Fibroblast of lung (primary cell): ENCODE measurements at places on chromosomes 2 and 18. TPM values are rescaled to one million over a fixed set of nuclear protein-coding genes. Genes with fewer than 3 reads are reported as not detected.
A peak's percentile ranks its signal among the peaks of the same experiment; 100 is the strongest.

DNA sequence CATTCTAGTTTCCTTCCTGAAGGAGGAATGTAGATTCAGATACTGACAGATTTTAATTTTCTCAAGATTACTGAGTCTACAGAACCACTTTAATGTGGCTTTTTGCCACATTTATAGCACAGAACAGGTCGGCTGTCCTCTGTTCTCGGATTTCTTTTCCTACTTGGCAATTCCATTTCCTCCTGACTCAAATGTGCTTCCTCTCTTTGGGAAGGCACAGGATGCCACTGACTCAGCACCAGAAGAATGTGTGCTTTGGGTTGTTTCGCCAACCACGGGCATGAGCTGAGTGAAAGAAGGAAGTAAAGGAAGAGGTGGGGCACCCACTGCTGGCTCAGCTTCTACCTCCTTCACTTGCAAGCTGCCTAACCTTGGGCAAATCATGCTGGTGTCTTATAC is 970.6 kb upstream of the ACVR2A start:
- no peaks in the 10 kb centered on the region for H3K36me3 ChIP-seq
- no peaks in the 10 kb centered on the region for H3K27me3 ChIP-seq
- no peak overlapping the region for H3K4me3 ChIP-seq
- H3K27ac ChIP-seq, result no peak overlapping the region
- DNase-seq, result peak; percentile 66

- no peak overlapping the region for H3K4me3 ChIP-seq
- DNase-seq, result peak; percentile 23
- no peak overlapping the region for H3K27ac ChIP-seq
- H3K4me1 ChIP-seq, result no peaks in the 10 kb centered on the region
- H3K27me3 ChIP-seq, result no peaks in the 10 kb centered on the region
These were observed 1531.9 kb upstream of the ACVR2A start for GRCh38 chr2:146312899-146313298.

DNA sequence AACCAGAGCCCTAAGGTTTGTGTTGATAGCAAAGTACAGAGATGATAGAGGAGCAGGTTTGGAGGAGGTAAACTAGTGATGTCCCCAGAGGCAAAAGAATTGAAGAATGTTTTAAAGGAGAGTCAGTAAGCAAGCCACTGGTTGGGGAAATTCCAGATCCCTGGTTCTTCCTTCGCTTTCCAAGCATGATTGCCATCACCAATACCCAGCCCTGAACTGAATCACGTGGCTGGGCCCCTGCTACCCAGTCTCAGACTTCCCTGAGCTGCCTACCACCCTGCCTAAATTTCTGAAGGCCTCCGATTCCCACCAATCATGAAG is 310.8 kb upstream of the STON1 start:
- H3K4me1 ChIP-seq, result no peaks in the 10 kb centered on the region
- H3K27ac ChIP-seq, result no peak overlapping the region
- no peak for DNase-seq
- H3K36me3 ChIP-seq, result no peaks in the 10 kb centered on the region
- H3K4me3 ChIP-seq, result no peak overlapping the region

DNA sequence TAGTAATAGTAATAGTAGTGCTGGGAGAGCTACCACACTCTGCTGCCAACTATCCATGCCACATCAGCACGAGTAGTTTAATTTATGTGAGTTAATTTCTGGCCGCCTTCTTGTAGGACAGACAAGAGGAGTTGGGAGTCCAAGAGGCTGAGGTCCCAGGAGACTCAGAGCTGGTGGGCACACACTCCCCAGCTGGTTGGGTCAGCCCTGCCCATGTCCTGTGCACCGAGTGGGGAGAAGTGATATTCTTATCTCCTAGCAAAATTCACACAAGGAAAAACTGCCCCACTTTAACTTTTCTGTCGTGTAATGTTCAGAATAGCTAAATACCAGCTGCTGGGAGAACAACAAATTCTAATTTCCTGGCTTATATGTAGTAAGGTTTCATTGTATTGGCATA is 15.2 kb upstream of the MAP4K4 start:
- H3K36me3 ChIP-seq, result no peaks in the 10 kb centered on the region
- H3K4me3 ChIP-seq, result no peak overlapping the region
- H3K27me3 ChIP-seq, result no peaks in the 10 kb centered on the region
- H3K4me1 ChIP-seq, result no peaks in the 10 kb centered on the region

DNA sequence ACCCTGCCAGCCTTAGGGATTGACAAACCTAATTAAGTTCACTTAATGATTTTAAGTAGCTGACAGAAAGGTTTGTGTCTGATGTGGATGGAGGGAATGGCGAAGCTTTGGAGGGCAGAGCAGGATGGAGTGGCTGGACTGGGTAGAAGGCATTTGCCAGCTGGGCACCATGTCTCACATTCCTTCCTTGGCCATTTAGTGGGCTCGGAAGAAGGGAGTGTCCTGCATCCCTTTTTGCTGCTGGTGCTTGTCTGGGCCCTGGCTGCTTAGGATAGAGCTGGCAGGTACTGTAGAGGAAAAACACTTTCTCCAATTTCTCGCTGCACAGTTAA is 166.7 kb downstream of the CLIP4 start:
- peaks cover 2% of the 10 kb centered on the region for H3K27me3 ChIP-seq
- H3K4me1 ChIP-seq, result no peaks in the 10 kb centered on the region
- no peaks in the 10 kb centered on the region for H3K36me3 ChIP-seq
- no peak for DNase-seq
- H3K4me3 ChIP-seq, result no peak overlapping the region

DNA sequence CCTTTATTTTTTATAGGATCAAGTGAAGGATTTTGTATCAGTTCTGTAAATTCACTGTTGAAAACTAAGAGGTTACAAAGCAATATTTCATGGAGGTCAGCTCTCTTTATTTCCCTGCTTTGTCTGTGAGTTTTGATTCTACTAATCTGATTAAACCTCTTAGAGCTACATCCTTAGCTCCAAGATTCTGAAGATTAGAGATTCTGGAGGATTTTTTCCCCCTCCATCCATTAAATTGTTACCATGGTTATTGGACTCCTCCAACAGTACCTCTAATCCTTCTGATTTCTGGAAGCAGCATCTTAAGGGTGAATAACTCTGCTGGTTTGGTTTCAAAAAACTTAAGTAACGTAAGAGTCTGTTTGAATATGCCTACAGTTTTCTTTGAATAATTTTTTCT is 110.0 kb downstream of the TANC1 start:
- no peak overlapping the region for H3K4me3 ChIP-seq
- H3K4me1 ChIP-seq, result peaks cover 20% of the 10 kb centered on the region
- no peaks in the 10 kb centered on the region for H3K36me3 ChIP-seq
- no peaks in the 10 kb centered on the region for H3K27me3 ChIP-seq

DNA sequence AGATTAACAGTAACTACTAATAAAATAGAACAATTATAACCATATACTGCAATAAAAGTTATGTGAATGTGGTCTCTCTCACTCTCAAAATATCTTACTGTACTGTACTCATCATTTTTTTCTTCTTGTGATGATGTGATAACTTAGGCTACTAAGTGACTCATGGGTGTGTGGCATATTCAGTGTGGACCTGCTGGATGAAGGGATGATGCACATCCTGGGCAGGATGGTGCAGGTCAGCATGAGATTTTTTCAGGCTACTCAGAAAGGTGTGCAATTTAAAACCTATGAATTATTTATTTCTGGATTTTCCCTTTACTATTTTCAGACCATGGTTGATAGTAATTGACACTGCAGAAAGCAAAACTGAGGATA is 90.7 kb downstream of the NCKAP5 start:
- peak; percentile 57 for DNase-seq
- H3K4me1 ChIP-seq, result no peaks in the 10 kb centered on the region
- no peak overlapping the region for H3K27ac ChIP-seq
- no peaks in the 10 kb centered on the region for H3K36me3 ChIP-seq

GRCh38 chr2:164514491-164514890 is 106.8 kb downstream of the GRB14 start:
- no peaks in the 10 kb centered on the region for H3K27me3 ChIP-seq
- DNase-seq, result no peak
- H3K4me1 ChIP-seq, result no peaks in the 10 kb centered on the region
- no peak overlapping the region for H3K27ac ChIP-seq

DNA sequence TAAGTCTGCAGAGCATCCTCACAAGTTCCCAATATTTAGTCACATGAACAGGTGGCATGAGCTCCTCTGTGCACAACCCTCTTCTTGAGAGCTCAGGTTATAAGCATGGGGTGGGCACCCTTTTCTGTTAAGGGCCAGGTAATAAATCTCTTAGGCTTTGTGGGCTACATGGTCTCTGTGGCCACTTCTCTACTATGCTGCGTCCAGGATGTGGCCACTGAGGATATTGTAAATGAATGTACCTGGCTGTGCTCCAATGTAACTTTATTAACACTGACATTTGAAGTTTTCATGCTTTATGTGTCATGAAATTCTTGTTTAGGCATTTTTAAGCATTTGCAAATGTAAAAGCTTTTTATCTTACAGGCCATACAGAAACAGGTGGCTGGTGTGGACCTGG is 116.8 kb upstream of the ST6GAL2 start:
- H3K27ac ChIP-seq, result no peak overlapping the region
- H3K27me3 ChIP-seq, result no peaks in the 10 kb centered on the region
- peak; percentile 18 for DNase-seq
- H3K4me1 ChIP-seq, result no peaks in the 10 kb centered on the region
- no peak overlapping the region for H3K4me3 ChIP-seq

- no peak overlapping the region for H3K4me3 ChIP-seq
- no peak overlapping the region for H3K27ac ChIP-seq
- no peak for DNase-seq
- H3K4me1 ChIP-seq, result no peaks in the 10 kb centered on the region
- no peaks in the 10 kb centered on the region for H3K27me3 ChIP-seq
These were observed 857.3 kb downstream of the RNF144A start for GRCh38 chr2:7774481-7774880.

- H3K36me3 ChIP-seq, result no peaks in the 10 kb centered on the region
- DNase-seq, result no peak
- H3K27ac ChIP-seq, result no peak overlapping the region
These were observed 113.4 kb upstream of the PDE1A start for GRCh38 chr2:182540252-182540651.

DNA sequence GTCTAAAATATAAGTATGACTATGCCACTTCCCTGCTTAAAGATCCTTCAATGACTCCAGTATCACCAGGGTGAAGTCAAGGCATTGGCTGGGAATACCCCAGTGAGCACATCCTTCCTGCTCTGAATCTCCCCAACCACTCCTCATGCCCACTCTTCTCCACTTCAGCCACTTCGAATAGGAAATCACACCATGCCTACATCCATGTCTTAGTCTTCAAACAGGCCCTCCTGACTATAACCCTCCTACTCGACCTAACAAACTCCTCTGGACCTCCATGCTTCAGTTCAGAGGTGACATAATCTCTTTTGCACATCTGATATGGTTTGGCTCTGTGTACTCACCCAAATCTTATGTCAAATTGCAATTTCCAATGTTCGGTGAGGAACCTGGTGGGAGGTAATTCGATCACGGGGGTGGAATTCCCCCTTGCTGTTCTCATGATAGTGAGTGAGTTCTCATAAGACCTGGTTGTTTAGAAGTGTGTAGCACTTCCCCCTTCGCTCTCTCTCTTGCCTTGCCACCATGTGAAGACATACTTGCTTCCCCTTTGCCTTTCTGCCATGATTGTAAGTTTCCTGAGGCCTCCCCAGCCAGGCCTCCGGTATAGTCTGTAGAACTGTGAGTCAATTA is 87.8 kb upstream of the TFCP2L1 start:
- no peak overlapping the region for H3K27ac ChIP-seq
- no peak for DNase-seq
- no peaks in the 10 kb centered on the region for H3K4me1 ChIP-seq
- peaks cover 3% of the 10 kb centered on the region for H3K36me3 ChIP-seq
- no peaks in the 10 kb centered on the region for H3K27me3 ChIP-seq

DNA sequence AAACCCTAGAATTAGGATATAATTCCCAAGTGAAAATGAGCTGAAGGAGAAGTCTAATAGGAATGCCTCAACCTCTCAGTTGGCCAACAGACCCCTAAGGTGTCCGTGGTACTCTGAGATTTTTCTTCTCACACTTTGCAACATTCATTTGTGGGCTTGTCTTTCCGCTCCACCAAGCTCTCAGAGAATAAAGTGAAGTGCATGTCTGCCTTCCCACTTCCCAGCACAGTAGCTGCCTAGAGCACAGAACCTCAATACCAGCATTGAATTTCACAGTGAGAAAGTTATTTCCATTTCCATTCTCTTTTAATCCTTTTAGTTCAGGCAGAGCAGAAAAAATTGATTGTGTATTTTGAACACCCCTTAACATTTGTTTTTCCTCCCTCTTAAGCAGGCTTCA is 451.8 kb downstream of the TGIF1 start:
- no peaks in the 10 kb centered on the region for H3K27me3 ChIP-seq
- H3K4me1 ChIP-seq, result no peaks in the 10 kb centered on the region
- no peak overlapping the region for H3K4me3 ChIP-seq
- no peak for DNase-seq
- H3K27ac ChIP-seq, result no peak overlapping the region
- no peaks in the 10 kb centered on the region for H3K36me3 ChIP-seq

- no peak for DNase-seq
- H3K27me3 ChIP-seq, result no peaks in the 10 kb centered on the region
- H3K27ac ChIP-seq, result no peak overlapping the region
- no peak overlapping the region for H3K4me3 ChIP-seq
These were observed 309.4 kb downstream of the PTPRM start for GRCh38 chr18:7876354-7877104.

Gene SP140
- total RNA-seq, result 0.26 and 0.33 TPM in 2 replicates

Gene TNS1
- total RNA-seq, result 44.4 and 49.1 TPM in 2 replicates

Gene MORN2
- 14.4 and 19.3 TPM in 2 replicates for total RNA-seq

Gene LIPG
- 0.50 and 1.0 TPM in 2 replicates for total RNA-seq

Gene DSC2
- total RNA-seq, result under 0.01 TPM in 2 replicates

Gene SERPINB3
- not detected in 2 replicates for total RNA-seq

Gene SNED1
- 39.5 and 53.2 TPM in 2 replicates for total RNA-seq

Gene CDK15
- 1.3 and 5.1 TPM in 2 replicates for total RNA-seq
